ENCODE measurements at places on chromosomes 7 and 10.

DNA sequence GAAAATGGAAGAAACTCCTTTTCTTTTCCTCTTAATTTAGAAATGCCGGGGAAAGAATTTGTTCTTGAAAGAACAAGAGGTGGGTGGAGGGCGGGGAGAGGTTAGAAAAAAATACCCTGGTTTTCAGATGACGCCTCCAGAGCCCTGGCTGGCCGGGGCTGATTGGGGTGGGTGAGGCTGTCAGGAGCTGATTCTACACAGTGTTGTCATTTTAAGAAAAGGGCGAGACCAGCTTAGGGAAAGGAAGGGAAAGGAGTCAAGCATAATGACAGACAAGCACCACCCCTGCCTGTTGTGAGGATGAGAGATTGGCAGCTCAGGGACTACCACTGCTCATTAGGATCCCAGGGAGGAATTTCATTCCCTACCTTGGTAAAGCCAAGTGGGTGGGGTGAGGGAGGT, 9.9 kb upstream of the FAM180A start:
- DNase-seq: no peak

GRCh38 chr7:64884085-64884912, 18.8 kb upstream of the ZNF273 start:
- no peak for DNase-seq

DNA sequence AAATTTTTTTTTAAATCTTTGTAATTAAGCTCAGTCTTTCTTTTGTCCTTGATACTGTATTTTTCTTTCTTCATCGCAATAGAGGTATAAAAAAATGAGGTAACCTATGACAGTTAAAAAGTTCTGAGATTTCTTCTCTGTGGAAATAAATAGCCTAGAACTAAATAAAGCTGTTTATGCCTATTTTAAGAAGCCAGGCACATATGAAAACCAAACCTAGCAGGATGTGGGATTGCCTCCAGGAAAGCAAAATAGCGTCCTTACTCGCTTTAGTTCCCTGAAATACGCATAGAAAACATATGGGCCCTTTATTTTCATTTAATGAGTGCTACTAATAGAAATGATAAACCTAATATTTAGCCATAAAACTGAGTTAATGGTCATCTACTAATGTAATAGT, 6.6 kb downstream of the UBE2D1 start:
- no peak for DNase-seq

GRCh38 chr10:86703176-86703575, 34.9 kb downstream of the LDB3 start:
- no peak for DNase-seq

DNA sequence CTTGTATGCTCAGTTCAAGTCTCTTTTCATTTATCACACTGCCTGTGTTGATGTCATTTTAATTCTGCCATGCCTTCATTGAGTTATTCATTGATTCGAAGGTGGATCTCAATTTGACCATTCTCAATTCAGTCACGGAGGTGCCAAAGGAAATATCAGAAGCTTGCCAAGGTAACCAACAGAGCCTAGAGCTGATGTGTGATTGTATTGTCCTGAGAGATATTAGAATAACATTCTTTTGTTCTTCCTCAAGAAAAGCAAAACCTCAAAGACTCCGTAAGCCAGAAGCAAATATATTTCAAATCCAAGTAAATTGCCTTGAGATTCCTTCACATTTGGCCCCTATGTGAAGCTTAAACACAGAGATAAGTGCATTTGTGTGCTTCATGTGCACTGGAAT, 345.3 kb downstream of the CXCL12 start:
- DNase-seq: no peak

- DNase-seq: no peak
Observed at GRCh38 chr10:95456516-95456915, 104.7 kb downstream of the SORBS1 start.

- DNase-seq: no peak
Observed at GRCh38 chr10:95730233-95730632, 25.7 kb upstream of the ENTPD1 start.

DNA sequence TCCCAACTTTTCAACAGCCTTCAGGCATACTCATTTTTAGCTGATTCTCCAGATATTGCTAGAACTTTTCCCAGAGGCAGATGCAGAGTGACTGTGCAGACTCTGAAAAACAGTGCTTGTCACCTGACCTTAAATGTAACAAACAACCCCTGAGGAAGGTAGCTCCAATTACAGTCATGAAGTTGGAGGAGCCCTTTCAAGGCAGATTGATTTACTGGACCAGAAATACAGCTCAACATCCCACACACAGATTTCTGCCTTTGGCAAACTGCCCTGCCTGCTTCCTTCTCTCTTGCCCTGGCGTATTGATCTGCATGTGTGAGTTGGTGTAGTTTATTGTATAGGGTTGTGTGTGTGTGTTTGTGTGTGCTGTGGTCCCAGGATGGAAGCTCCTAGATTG, 38.5 kb downstream of the PYROXD2 start:
- DNase-seq: no peak

GRCh38 chr10:86715156-86715795, 41.1 kb upstream of the BMPR1A start:
- no peak for DNase-seq

DNA sequence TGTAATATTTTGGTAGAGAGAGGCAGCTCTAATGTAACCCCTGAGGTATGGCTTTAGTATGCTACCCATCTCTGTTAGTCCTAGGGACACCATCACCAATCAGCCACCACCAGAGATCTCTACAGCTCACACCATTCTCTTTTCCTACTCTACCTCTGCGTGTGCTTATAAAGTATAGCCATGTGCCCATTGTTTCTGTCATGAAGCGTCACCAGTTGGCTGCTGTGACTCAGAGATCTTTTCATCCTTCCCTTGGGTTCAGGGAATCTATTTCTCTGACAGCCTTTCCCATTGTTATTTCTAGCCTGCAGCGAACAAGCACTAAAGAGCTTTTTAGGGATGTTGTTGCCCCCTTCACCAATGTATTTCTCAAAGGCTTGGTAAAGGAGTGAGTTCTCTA, 103.3 kb downstream of the TPST1 start:
- no peak for DNase-seq

DNA sequence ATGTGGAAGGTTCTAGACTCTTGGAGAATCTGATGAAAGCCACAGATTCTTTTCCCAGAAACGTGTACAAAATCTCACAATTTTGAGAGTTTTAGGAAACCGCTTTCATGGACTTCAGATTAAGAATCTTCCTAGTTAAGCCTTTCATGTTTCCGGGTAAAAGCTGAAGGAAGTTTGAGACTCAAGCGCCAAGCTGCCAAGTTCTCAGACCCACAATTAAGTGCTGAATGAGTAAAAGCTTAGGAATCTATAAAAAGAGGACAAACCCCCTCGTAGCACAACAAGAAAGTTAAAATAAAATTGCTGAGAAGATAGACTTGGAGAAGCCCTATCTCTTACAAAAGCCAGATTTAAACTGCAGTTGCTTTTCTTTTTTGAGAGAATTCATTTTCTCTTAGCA, 99.6 kb downstream of the ST8SIA6 start:
- DNase-seq: no peak

GRCh38 chr7:67470256-67470751, 473.7 kb downstream of the TYW1 start:
- no peak for DNase-seq

DNA sequence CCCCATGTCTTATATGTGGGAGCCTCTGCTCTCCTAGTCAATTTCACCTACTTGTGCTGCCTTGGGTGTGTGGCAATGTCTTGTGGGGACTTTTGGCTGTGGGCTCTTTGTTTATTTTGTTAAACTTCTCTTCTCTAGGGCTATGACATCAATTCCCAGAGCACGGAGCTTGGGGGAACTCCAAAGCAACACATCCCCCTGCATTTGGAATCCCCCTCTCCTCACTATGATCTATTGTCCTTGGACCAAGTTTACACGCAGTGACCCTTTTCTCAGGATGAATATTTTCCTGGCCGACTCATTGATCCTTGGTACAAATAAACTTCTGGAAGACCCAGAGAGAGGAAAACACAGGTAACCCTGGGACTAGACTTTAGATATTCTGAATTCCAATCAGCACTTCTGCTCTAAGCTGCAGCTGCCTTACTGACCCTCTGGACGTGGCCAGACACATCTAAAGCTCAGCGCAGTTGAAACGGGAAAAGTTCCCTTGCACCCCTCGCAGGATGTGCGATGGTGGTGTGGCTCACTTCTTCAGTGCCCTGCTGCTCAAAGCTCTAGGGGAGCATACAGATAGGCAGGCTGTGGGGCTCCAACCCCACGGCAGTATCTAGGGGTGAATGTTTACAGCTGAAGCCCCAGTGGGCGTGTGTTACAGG, 110.8 kb downstream of the TMEM178B start:
- DNase-seq: no peak

GRCh38 chr10:101222683-101223273, 6.5 kb downstream of the LBX1 start:
- DNase-seq: no peak

GRCh38 chr10:19817231-19817933, 1.1 kb downstream of the PLXDC2 start:
- DNase-seq: no peak

DNA sequence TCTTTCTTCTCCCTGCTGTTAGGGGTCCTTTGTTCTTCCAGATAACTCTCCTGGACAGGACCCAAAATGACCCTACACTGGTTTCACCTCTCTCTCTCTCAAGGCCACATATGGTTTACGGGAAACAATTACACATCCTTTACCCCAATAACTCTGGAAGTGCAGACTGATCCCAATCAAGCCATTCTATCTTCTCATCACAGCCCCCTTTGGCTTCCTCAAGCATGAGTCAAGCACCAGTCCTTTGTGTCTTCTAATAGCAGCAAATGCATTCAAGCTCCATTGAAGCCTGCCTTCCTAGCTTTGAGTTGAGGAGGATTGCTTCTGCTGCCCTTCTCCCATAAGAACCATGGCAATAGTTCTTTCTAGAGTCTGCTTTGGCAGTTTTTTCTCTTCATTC, 20.2 kb downstream of the C10orf67 start:
- no peak for DNase-seq

- no peak for DNase-seq
Observed at GRCh38 chr10:112363696-112364688, 9.9 kb upstream of the ACSL5 start.

DNA sequence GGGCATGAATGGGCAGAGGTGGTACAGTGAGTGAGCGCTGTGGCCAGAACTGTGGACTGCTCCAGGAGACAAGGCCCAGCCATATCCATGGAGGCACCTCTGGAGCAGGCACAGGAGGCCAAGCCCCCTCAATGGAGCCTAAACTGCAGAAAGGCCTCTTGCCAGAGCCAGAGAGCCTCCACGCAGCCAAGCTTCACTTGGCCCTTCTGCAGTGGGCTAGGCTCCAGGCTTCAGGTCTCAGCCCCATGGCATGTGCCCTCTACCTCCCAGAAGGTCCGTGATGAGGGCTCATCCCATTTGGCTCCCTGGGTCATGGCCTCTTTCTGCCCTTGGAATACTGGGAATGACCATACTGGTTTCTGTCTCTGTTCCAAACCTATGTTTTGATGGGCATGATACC, 8.9 kb downstream of the PDE1C start:
- no peak for DNase-seq

GRCh38 chr7:63899691-63900393, 98.8 kb upstream of the ZNF722 start:
- peak; percentile 79 for DNase-seq

GRCh38 chr7:5494683-5495561, 71.3 kb upstream of the TNRC18 start:
- DNase-seq: peak; percentile 81

GRCh38 chr7:35776686-35777085, 24.2 kb upstream of the SEPTIN7 start:
- DNase-seq: no peak

- no peak for DNase-seq
Observed at GRCh38 chr7:100649826-100650565, 6.3 kb downstream of the ACTL6B start.

DNA sequence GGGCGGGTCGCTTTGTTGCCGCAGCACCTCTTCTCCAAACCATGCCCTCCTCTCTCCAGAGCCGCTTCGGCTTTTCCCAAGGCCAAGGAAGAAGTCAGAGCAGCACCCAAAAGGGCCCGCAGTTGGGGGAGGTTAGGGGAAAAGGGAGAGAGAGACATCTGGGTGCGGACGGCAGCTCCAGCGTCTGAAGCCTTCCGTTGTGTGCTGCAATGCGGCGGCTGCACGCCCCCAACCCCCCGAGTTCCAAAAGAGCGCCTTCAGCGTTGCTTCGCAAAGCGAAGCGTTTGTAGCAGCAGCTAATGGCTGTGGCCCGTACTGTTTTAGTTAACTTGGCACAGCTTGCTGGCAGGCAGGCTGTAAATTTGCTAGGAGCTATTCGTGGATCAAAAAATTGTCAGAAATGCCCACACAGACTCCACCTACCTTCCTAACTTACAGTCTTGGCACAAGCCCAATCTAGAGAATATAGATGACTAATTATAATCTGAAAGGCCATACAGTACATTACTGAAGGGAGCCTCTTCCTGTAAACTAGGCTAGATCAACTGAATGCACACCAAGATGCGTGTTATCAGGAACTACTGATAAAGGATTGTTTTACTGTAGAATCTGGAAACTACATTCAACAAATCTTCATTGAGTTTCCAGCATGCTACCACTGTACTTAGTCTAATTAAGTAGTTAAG, 1.1 kb upstream of the KBTBD2 start:
- DNase-seq: peak; percentile 55

DNA sequence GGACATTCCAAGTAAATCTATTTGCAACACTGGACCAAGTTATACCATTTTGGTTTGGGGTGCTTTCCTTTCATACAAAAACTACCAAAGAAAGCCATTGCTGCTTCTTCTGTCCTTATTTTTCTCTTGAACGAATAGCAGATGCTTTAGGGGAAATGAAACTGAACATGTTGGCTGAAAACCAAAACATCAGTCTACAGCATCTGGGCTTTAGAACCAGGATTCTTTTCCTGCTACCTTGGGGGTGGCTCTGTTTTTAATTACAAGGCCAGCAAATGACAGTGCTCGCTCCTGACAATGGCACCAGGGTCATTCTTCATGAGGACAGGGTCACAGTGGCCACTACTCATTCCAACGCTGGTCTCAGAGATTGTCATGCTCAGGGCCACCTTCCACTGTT, 80.3 kb downstream of the WDR11 start:
- DNase-seq: no peak

GRCh38 chr7:117564080-117564479, 84.3 kb downstream of the CFTR start:
- no peak for DNase-seq

- DNase-seq: peak; percentile 17
Observed at GRCh38 chr7:29684787-29685650, 121.3 kb upstream of the WIPF3 start.

- no peak for DNase-seq
Observed at GRCh38 chr10:38156416-38157269, 62.5 kb downstream of the ZNF37A start.

- DNase-seq: no peak
Observed at GRCh38 chr10:27637601-27638000, 108.0 kb downstream of the MKX start.

- DNase-seq: no peak
Observed at GRCh38 chr7:138773176-138773575, 24.6 kb upstream of the TMEM213 start.

DNA sequence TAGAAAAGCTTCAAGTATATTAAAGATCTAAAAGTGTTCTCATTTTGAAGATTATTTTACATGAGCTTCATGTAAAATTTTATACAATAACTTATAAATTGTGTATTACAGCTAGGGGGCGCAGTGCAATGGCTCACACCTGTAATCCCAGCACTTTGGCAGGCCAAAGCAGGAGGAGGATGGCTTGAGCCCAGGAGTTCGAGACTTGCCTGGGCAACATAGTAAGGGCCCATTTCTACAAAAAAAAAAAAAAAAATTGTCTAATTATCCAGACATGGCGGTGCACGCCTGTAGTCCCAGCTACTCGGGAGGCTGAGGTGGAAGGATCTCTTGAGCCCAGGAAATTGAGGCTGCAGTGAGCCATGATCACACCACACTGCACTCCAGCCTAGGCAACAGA, 16.6 kb downstream of the ACBD5 start:
- DNase-seq: peak; percentile 41

- DNase-seq: no peak
Observed at GRCh38 chr10:29859521-29860130, 199.8 kb downstream of the JCAD start.

All from activated naive CD4-positive, alpha-beta T cell treated with Interleukin-2 at 50 U/mL for 16 hours (primary cell).